ENCODE measurements at places on chromosomes 2 and 18.

DNA sequence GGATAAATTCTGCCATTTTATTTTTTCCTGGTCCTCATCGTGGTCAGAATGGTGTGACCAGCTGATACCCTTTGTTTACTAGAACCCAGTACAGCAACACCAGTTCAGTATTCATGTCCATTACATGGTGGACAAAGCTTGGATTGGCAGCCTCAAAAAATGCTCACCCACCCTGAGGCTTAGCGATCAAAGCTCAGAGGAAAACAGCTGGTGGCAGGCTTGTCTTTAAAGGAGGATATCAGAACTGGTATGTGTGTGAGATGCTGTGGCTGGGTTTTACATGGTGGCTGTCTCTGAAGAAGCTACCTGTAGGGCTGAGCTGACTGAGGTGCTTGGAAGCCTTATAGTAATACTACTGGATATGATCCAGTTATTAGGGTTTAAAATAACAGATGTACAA lies 471.1 kb upstream of the MEX3C start:
- DNase-seq, result no peak

DNA sequence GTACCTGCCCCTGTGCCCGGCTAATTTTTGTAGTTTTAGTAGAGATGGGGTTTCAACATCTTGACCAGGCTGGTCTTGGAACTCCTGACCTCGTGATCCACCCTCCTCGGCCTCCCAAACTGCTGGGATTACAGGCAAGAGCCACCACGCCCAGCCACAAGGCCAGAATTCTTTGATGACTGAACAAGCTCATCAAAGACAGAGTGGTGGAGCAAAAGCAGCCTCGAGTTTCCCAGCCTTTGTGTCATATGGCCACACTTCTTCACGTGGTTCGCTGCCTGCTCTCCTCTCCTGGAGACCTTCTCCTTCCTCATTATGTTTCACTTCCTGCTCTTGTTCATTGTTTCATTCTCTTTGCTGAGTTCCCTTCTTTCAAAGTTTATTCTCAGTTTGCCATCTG lies 9.9 kb upstream of the NPC1 start:
- DNase-seq, result no peak

- no peak for DNase-seq
Measured at GRCh38 chr2:196511258-196512168, 128.0 kb upstream of the CCDC150 start.

- no peak for DNase-seq
Measured at GRCh38 chr2:177767768-177768167, 304.8 kb downstream of the PDE11A start.

DNA sequence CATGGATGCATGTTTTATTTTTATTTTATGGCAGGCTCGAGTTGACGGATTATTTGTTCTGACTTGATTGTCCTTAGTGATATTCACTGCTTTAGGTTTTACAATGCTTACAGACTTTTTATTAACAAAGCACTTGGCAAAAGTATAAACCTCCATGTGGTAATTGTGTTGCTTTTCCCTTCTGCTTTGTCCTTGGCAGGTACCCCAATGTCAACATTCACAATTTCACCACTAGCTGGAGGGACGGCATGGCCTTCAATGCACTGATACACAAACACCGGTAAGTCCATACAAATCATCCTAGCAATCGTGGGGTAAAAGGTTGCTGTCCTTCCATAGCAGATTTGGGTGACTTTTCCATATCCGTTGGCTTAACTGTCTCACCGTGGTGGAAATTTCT lies 106.1 kb upstream of the EML6 start:
- DNase-seq, result no peak

DNA sequence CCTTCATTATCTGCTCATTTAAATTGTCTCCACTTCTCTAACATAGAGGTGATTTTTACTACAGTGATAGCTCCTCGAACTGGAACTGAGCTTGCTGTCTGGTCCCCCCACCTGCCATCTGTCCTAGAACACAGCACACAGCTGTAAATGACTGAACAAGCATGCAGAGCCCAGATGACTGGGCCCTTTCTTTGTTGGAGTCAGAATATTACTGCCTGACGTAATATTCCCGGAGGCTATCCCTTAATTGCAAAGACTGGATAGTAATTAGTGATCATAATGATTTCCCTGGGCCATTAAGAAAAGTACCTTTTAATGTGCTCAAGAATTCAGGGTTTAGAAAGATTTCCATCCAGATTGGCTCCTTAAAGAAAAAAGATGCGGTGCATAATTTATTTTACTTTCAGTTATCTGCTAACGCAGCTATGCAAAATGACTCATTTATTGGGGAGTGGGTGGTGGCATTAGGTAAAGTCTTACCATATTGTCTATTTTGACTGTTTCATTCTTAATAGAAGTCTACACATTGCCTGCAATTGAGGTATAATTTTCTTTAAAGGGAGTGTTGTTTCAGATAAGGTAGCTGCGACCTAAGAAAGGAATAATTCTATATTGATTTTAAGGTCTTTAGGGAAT lies 84.4 kb downstream of the MAP4K4 start:
- no peak for DNase-seq

GRCh38 chr2:55771612-55772011 lies 78.0 kb upstream of the PNPT1 start:
- DNase-seq, result no peak

DNA sequence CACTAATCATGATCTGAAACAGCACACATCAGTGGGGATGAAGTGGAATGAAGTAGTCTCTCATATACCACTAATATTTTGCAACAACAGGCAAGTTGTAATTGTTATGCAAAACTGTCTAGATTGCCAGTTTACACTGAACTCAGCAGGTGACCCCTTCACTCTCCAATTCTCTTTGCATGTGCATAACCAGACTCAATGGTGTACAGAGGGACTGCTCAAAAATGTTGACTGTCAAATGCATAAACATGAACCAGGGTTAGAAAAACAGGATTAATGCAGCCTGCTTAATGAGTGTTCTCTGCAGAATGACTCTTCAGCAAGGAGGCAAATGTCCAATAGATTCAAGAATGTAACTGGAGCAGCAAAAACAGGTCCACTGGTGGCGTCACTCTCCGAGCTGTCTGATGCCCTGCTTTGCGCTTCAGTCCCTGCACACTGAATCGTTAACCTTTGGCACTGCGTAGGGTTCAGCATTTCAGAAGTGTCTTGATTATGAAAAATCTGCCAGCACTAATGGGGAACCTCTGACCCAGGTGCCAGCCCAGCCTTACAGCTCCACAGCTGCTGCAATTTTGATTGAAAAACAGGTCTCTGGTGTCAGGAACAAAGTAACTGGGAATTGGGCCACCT lies 209.3 kb downstream of the TDRD15 start:
- DNase-seq, result no peak

- no peak for DNase-seq
Measured at GRCh38 chr2:45612285-45612684, 1.2 kb upstream of the SRBD1 start.

DNA sequence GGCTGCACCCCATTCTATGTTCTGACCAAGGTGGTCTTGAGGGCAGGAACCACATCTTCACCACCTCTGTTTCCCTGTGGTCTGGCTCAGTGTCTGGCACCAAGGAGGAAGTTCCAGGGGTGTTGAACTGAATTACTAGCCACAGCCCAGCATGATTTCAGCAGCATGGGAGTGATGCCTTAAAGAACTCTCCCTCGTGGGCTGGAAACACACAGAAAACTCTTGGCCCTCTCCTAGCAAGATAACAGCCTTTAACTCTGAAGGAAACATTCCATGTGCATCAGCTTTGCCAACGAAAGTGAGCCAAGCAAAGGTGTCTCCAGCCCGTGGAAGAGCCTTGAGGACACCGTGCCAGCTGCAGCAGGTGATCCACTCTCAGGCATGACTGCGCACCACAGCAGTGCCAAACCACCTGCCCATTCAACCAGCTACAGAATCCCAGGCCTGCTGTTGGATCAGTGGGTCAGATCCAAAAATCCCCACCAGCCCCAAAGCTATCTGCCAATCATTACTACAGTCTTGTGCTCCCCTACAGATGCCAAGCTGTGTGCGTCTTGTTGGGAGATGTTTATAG lies 124.8 kb downstream of the TTC32 start:
- no peak for DNase-seq

- DNase-seq, result no peak
Measured at GRCh38 chr18:2846636-2847316, at the start of gene EMILIN2. TSS of gene EMILIN2 (plus strand) at chr18:2847006. CDS start at chr18:2847189, 183 bp downstream.

- no peak for DNase-seq
Measured at GRCh38 chr2:219573166-219573565, 1.1 kb downstream of the INHA start.

GRCh38 chr2:165450156-165450555 lies 19.3 kb upstream of the CSRNP3 start:
- DNase-seq, result no peak

DNA sequence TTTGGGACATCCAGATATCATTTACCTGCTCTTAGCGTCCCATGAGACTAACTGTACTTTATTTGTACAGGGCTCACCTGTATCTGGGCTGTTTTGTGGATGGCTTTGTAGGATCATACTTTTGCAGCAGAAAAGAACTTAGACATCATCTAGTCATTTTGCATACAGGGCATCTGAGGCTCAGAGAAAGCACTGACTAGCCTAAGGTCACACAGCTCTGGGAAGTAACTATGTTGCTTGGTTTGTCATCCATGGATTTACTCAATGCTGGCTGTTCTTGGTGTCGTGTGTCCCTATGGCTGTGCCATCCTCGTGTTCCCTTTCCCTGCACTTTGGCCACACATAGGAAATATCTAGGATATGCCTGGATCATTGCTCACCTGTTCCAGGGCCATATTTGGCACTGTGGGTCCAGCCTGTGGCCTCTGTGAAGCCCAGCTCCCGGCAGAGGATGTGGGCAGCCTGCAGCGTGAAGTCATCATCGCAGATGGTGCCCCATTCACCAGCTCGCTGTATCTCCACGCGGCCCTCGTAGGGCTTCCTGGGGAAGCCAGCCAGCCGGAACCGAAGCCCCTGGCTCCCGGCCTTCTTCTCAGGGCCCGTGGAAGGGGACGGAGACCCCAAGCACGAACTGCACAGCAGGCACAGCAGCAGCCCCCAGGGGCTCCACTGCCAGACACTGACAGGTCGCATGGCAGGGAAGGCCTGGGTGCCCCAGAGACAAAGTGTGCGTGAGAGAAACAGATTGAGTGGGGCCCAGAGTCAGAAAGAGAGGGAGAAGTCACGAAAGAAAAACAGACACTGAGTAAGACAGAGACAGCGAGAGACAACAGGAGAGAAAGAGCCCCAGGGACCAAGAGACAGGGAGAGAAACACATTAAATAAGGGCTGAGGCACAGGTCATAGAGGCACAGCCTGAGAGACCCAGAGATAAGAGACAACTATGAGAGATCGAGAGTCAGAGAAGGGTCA lies 1.5 kb downstream of the LOXL3 start:
- no peak for DNase-seq

- no peak for DNase-seq
Measured at GRCh38 chr18:55833543-55833942, 245.6 kb upstream of the TCF4 start.

DNA sequence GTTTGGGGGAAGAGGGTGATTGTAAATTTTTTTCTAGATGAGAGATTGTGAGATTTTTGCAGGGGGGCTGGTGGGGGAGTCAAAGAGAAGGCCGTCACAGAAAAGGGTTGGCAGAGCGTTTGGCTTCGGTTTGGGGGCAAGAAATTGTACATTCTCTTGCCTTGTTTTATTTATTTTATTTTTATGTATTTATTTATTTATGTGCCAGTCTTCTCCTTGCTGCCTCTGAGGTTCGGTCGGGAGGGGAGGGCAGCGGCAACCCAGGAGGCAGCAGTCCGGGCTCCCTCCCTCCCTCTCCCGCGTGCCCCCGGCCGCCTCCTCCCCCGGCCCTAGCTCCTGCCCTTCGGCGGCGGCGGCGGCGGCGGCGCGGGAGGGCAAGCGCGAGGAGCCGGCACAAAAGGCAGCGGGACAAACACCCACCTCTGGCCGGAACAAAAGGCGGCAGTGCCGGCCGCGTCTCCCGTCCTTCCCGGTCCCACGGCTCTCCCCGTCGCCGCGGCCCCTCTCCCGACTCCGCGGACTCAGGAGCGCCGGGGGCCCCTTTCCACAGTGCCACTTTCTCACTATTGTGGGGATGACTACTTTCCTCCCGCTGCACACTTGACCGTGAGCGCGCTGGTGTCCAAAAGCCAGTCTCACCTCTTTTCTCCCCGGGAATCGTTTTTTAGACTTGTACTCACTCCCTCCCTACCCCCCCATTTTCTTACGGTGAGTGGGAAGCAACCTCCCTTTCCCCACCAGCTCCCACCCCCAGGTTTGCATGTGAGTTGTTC lies 1.2 kb downstream of the BCL11A start:
- DNase-seq, result no peak

- no peak for DNase-seq
Measured at GRCh38 chr2:206424134-206424533, 19.2 kb upstream of the ADAM23 start.
